ENCODE measurements at places on chromosomes 7 and 10.

- no peak for DNase-seq
Observed at GRCh38 chr10:90304533-90304932, 553.3 kb downstream of the HTR7 start.

- no peak for DNase-seq
Observed at GRCh38 chr10:78703593-78703992, 365.2 kb upstream of the ZMIZ1 start.

- no peak for DNase-seq
Observed at GRCh38 chr10:14556285-14556956, 218.3 kb downstream of the FAM107B start.

GRCh38 chr10:52811776-52812175, 39.2 kb upstream of the MBL2 start:
- no peak for DNase-seq

- peak; percentile 43 for DNase-seq
Observed at GRCh38 chr7:3244241-3244814, 56.7 kb upstream of the SDK1 start.

GRCh38 chr7:74453322-74454011, at the start of gene GTF2IRD1:
Gene GTF2IRD1, plus strand, starts transcription at chr7:74453906. Its CDS starts 54,175 bp downstream, at chr7:74508081.
- DNase-seq: peak; percentile 38

DNA sequence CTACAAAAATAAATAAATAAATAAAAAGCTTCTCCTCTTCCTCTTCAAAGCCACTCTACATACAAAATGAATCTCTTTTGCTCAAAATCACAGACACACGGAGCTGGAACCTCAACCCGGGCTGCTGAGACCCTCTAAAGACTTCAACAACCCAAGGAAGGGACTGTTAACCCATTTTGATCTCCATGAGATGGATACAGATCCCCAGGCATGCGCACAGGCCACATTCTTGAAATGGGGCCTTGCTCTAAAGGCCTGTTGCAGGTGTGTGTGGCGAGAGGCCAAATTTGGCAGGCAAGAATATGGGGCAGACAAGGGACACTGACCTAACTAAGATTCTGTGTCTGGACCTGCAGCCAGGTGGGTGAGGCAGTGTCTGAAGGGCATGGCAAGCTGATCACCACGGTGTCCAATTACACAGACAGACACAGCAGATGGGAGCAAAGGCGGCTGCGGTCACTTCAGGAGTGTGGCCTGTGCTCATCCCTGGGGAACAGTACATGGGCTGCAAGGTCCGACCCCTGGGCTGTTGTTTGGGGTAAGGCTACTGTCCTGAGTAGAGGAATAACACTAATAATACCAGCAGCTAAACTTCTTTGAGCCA, 219.8 kb downstream of the HECW1 start:
- DNase-seq: no peak

DNA sequence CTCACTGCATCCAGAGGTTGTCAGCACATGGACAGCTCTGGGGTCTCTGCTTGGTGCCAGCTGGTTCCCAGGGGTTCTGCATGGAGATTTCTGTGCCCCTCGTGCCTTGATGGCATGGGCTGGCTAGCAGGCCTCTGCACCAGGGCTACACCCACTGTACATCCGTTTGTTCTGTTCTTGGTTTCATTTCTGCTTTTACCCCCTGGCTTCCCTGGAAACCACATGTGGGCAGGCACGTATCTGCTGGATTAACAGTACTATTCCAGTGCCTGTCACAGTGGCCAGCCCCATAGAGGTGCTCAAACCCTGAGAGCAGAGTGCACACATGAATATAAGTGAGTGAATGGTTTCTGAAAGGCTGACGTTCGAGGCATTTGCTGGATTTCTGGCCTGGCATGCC, 207.2 kb upstream of the GPR26 start:
- DNase-seq: no peak

DNA sequence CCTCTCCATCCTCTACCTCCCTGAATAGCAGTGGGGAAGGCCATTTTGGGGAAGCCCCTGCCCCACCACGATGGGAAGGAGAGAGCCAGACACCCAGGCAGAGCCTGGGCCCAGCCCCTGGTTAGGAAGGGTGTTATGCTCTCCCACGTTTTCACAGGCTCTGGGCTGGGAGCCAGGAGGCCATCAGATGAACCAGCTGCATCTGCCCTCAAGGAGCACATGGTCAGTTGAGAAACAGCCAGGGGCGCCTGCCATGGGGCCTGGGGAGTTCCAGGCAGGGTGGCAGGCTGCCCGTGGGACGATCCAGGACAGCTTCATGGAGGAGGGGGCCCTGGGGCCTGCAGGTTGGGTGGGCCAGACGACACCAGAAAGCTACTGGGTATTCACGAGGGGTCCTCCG, 47.5 kb downstream of the CAMK2B start:
- DNase-seq: no peak

GRCh38 chr10:96494694-96495093, 19.0 kb downstream of the TLL2 start:
- no peak for DNase-seq

DNA sequence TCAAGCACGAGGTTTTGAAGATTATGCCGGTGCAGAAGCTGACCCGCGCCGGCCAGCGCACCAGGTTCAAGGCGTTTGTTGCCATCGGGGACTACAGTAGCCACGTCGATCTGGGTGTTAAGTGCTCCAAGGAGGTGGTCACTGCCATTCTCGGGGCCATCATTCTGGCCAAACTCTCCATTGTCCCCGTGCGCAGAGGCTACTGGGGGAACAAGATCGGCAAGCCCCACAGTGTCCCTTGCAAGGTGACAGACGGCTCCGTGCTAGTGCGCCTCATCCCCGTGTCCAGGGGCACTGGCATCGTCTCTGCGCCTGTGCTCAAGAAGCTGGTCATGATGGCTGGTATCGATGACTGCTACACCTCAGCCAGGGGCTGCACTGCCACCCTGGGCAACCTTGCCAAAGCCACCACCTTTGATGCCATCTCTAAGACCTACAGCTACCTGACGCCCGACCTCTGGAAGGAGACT, 284.7 kb downstream of the GPR37 start:
- DNase-seq: no peak

- DNase-seq: no peak
Observed at GRCh38 chr10:62819141-62819920, 3.2 kb upstream of the EGR2 start.

GRCh38 chr7:608954-609353, 89.3 kb upstream of the PDGFA start:
- DNase-seq: no peak

DNA sequence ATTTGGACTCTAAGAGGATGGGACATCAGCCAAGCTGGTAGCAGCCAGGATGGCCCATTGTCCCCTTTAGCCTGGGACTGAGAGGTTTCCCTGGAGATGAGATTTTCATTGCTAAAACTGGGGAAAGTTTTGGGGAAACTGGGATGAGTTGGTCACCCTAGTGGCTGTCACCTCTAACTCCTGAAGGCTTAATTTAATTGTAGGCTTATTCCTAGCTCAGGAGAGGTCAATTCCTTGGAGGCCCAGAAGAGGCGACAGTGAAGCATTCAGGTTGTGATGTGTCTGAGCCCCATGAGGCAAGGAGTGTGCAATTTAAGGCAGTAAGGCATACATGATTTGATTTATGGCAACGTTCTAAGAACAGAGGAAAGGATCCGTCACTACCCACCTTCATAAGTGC, 24.9 kb upstream of the JAZF1 start:
- no peak for DNase-seq

DNA sequence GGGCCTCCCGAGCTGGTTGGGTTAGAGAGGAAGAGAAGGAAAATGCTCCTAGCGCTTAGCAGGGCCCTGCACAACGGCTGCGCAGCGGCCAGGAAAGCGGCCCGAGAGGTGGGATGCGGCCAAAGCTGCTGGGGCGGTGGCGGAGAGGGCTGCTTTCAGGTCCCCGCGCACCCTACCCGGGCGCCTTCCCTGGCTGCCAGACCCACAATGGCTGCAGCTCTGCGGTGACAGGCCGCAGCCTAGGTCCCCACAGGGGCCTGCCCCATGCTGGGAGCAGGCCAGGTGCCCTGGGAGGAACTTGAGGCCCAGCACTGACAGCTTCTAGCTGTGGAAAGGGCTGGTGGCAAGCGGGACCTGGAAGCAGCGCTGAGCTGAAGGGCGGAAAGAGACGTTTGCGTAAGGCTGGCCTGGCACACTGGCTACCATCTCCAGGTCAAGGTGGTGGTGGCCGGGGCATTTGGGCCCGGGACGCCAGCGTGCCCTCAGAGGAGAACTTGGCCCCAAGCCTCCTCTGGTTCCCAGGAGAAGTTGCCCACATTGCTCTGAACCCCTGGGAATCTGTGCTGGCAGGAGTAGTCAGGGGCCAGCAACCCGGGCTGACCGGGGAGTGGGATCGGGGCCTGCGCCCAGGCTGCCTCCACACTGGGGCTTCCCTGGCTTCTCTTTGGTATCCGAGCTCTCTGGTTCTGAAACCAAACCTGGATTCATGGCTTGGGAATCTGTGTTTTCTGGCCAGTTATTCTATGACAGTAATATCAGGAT, 72.9 kb upstream of the ZNF804B start:
- no peak for DNase-seq

DNA sequence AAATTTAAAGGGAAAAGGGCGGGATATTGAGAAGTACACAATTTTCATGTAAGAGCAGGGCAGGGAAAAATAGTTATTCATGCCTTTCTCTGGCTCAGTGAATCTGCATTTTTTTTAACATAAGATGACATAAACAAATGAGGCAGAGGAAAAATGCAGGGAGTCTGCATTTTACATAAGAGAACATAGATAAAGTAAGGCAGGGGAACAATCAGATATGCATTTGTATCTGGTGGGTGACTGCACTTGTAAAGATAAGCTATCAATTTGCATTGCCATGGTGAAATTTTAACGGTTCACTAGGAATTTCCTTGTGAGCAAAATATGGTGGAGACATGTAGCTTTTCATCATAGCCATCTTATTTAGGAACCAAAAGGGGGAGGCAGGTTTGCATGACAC, 33.5 kb downstream of the ALOX5 start:
- DNase-seq: no peak

GRCh38 chr7:157176771-157177170, 38.0 kb downstream of the UBE3C start:
- DNase-seq: no peak
